ENCODE measurements at places on chromosomes 11 and 22.
A peak's percentile ranks its signal among the peaks of the same experiment; 100 is the strongest.

DNA sequence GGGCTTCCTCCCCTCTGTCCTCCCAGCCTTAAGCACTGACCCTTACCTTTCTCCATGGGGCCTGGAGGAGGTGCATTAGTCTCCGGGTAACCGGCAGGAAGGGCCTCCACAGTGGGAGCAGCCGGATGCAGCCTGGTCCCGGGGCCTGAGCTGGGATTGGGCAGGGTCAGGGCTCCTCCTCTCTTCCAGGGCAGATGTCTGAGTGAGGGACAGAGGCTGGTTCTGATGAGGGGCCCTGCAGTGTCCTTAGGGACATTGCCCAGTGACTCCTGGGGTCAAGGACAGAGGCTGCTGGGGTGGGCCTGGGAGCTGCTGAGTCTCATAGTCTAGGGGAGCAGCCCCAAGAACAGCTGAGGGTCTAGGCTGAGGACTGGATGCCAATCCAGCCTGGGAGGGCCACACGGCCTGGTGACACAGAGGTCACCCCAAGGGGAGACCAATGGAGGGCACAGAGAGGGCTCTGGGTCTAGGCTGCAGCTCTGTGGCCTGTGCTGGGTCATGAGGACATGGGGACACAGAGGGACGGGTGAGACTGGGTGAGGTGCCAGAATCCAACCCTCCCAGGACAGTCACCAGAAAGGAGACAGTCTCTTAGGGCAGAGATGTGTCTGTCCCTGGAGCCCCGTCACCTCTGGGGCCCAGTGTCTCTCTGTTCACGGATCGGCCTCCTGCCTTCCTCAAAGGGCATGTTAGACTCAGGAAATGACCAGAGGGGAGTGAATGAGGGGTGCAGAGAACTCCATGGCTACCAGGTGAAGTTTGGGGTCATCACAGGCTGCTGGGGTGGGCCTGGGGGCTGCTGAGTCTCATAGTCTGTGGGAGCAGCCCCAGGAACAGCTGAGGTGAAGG is 6.5 kb downstream of the IGLL5 start:
- no peak for DNase-seq

DNA sequence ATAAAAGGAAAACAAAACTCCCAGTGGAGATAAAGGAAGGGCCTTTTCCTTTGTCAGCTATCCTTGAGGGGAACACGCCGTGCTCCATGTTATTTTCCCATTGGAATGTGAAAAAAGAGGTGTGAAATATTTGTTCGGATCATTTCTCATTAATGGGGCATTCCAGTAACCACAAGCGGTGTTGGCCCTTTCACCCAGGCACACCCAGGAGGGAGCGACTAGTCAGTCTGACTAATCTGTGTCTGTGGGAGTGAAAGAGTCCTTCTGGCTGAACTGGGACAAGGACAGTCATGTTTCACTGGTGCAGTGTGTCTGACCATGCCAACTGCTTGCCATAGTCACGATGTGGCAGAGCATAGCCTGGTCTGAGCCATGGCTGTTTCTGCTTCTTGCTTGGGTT is 13.0 kb upstream of the MYEOV start:
- no peak for DNase-seq

GRCh38 chr11:67043572-67044349 is 12.9 kb upstream of the RHOD start:
- DNase-seq = no peak

GRCh38 chr22:37054056-37054395 is 2.5 kb downstream of the KCTD17 start:
- DNase-seq = no peak

DNA sequence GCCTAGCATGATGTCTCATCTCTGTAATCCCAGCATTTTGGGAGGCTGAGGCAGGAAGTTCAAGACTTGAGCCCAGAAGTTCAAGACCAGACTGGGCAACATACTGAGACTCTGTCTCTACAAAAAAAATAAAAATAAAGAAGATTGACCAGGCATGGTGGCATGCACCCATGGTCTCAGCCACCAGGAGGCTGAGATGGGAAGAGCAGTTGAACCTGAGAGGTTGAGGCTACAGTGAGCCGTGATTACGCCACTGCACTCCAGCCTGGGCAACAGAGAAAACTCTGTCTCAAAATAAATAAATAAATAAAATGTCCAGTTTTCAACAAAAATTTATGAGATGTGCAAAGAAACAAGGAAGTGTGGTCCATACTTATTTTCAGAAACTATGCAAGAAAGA is 28.3 kb downstream of the EFCAB6 start:
- DNase-seq = no peak

- DNase-seq = peak; percentile 61
Measured at GRCh38 chr11:64206457-64207255, at the start of gene FERMT3. FERMT3 (plus strand) TSS chr11:64206721; CDS start chr11:64207365, 644 bp downstream.

Data from GM12891 (cell line).